ENCODE measurements at places on chromosomes 5 and 9. TPM values are rescaled to one million over a fixed set of nuclear protein-coding genes. Genes with fewer than 3 reads are reported as not detected.

C5orf46 gene
- total RNA-seq, result 1.3 TPM

SLC36A2 gene
- not detected for total RNA-seq

FIBCD1 gene
- 0.16 TPM for total RNA-seq

CLTA gene
- total RNA-seq, result 120 TPM

CTSV gene
- 0.42 TPM for total RNA-seq

ITGA1 gene
- total RNA-seq, result 303 TPM

ARL14EPL gene
- not detected for total RNA-seq

DNA sequence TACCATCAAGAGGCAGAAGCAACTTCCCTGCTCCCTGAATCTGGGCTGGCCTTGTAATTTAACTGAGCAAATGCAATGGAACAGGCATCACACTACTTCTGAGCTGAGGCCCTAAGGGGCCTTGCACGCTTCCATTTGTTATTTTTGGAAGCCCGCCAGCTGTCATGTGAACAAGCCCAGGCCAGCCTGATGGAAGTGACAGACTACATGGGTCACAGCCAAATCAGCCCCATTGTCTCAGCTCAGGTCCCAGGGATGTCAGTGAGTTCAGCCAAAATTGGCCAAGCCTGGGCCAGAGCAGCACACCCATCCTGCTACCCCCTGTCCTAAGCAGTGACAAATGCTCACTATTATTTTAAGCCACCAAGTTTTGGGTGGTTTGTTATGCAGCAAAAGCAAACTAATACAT, 72.8 kb downstream of the PRRT1B start:
- DNase-seq, result no peak

- DNase-seq, result no peak
These were observed 152.5 kb downstream of the ADAMTS6 start for GRCh38 chr5:65329266-65329665.

DNA sequence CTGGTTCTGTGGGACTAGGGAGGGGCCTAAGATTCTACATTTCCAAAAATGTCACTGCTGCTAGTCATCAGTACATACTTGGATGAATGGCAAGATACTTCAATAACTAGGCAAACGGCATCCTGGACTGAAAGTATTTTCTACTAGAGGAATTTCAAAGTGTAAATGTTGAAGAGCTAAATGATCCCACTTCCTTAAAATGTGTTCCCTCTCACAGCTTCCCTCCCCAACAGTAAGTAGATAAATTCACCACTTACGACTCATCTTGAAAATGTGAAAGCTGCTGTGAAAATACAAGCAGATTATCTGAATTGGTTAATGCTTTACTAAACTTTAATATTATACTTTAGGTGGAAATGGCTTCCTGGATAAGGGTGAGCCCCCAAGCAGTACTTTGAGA, 1571.5 kb upstream of the WWC1 start:
- DNase-seq, result no peak

GRCh38 chr9:123326662-123327093, 29.3 kb upstream of the CRB2 start:
- DNase-seq, result no peak

DNA sequence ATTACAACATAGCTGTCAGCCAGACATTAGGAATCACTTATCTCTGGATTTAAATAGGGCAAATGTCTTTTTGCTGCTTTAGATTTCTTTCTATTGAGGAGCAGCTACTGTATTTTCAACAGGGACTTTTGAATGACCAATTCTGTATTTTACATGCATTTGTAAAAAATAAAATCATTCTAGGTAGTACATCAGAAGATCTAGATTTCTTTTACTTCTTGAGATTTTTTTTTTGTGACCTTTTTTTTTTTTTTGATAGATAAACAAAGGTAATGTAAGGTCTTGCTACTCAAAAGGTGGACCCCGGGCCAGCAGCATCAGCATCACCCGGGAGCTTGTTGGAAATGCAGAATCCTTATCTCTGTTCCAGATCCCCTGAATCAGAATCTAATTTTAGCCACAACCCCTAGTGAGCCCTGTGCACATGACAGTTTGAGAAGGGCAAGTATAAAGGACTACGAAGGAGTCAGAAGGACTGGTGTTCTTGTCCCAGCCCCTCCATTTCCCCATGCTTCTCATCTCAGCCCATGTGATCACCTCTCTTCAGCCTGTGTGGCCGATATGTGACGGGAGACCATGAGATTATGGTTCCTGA, 37.7 kb upstream of the CKMT2 start:
- DNase-seq, result no peak

DNA sequence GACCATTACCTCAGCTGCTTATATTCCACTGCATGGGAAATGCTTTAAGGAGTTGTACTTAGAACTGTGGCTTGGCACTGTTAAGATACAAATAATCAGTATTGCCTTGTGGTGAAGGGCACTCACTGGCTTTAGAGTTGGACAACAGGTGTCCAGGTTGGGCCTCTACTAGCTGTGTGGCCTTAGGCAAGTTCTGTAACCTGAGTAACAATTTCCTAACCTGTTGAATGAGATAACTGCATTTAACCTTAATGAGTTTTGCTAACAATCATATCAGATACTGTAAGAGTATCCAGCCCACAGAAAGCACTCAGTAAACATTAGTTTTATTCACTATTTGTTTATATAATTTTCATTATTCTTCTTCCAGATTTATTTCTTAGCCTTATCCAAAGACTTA, 17.2 kb upstream of the HK3 start:
- no peak for DNase-seq

- no peak for DNase-seq
These were observed 32.1 kb downstream of the MARCHF3 start for GRCh38 chr5:126998201-126998631.

DNA sequence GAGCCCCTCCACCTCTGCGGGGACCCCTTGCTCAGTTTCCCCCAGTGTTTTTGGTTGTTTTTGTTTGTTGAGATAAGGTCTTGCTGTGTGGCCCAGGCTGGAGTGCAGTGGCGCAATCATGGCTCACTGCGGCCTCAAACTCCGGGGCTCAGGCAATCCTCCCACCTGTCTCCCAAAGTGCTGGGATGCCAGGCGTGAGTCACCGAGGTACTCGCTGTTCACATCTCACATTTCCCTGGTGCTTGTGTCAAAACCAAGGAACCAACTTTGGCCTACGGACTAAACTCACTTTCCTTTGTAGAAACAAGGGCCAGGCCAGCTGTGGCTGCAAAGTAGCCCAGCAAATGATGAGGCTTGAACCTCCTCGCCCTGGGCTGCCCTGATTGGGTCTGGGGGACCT, 9.7 kb upstream of the AJM1 start:
- DNase-seq, result no peak

DNA sequence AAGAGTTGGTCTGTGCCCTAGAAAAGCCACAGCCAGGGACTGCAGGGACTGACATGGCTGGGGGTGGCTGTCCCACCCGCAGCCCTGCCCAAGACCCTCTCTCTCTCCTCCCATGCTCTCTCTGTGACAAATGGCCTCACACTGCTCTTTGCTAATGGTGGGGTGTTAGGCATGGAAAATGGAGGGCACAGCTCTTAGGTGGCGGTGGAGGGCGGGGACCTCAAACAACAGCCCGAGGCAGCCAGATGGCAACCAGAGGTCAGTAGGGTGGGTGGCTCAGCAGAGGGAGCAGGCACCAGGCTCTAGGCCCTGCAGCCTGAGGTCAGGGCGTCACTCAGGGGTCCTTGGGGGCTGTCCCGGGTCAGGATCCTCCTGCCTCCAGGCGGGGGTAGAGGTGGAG, 73.9 kb upstream of the DAB2IP start:
- no peak for DNase-seq

- DNase-seq, result no peak
These were observed 352.4 kb downstream of the GLIS3 start for GRCh38 chr9:3947588-3947845.

- no peak for DNase-seq
These were observed 52.5 kb downstream of the ZNF474 start for GRCh38 chr5:122181863-122182262.

DNA sequence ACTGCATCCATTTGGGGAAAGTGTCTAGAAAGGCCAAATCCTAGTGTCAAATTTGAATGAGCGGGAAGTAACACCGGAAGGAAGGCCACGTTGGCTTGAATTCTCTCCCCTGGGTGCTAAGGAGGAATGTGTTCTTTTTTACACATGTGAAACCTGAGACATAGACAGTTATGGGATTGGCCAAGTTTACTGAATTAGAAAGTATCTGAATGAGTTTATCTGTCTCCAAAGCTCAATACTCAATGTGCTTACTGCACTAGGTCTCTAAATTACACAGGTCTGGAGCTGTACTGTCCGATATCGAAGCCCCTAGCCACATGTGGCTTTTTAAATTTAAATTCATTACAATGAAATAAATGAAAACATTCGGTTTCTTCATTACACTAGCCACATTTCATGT, 6.0 kb downstream of the DMRT1 start:
- DNase-seq, result no peak

- no peak for DNase-seq
These were observed 56.3 kb downstream of the STX17 start for GRCh38 chr9:99962680-99963261.

- no peak for DNase-seq
These were observed 735.3 kb upstream of the ZNF608 start for GRCh38 chr5:125481506-125482465.

GRCh38 chr5:38615981-38616451, 59.6 kb upstream of the LIFR start:
- DNase-seq, result no peak

DNA sequence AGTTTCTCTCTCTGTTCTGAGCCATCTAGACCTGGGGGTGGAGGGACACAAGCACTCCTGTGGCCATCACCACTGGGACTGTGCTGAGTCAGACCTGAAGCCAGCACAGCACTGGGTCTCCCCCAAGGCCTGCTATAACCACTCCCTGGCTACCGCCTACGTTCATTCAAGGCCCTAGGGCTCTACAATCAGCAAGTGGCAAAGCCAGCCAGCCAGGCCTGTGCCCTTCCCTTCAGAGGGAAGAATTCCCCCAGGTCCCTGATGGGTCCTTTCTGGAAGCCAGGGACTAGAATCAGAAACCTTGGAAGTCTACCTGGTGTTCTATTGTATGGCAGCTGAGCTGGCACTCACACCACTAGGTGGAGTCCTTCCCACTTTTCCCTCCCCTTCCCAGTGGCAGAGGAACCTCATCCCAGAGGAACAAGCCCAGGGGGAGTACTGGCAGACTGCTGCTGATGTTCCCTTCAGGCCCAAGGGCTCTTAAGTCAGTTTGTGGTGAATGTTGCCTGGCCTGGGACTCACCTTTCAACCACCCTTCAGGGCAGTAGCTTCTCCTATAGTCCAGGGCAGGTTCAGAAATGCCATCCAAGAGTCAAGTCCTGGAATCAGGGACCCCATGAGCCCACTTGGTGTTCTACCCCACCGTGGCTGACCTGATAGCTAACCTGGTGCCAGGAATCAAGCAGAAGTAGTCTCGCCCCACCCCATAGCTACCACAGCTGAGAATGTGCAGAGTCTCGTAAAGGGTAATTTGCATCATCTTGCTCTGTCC, 20.0 kb downstream of the JMY start:
- DNase-seq, result no peak

- DNase-seq, result no peak
These were observed 85.7 kb upstream of the GRIA1 start for GRCh38 chr5:153404747-153405146.

Data from urinary bladder (tissue), 4 donors.